Neuronal stem cell (in vitro differentiated cells): ENCODE measurements at places on chromosomes 5 and 9.

GRCh38 chr5:173047838-173048105, 8.4 kb upstream of the CREBRF start:
- DNase-seq = no peak

GRCh38 chr9:84966876-84967830, 297.6 kb downstream of the NTRK2 start:
- DNase-seq = no peak

GRCh38 chr5:3376611-3377010, 219.0 kb upstream of the IRX1 start:
- no peak for DNase-seq

GRCh38 chr5:141245250-141245717, at the start of gene PCDHB15:
Gene PCDHB15, plus strand, starts transcription at chr5:141245395. Its CDS starts 184 bp downstream, at chr5:141245579.
- DNase-seq = peak; percentile 39

DNA sequence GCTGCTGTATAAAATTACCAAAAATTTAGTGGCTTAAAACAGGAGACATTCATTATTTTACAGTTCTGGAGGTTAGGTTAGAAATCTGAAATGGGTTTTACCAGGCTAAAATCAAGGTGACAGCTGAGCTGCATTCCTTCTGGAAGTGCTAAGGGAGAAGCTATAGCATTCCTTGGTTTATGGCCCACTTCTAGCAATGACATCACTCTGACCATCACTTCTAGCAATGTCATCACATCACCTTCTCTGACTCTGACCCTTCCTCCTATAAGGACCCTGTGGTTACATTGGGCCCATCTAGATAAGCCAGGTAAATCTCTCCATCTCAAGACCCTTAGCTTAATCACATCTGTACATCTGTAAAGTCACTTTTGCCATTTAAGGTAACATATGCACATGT, 366.1 kb downstream of the EFNA5 start:
- DNase-seq = no peak
